ENCODE measurements at places on chromosomes 3 and 15.

GRCh38 chr3:118412503-118412902, 622.1 kb downstream of the IGSF11 start:
- no peak for DNase-seq

- no peak for DNase-seq
Measured at GRCh38 chr3:46397111-46397510, 9.8 kb downstream of the CCR5AS start.

- DNase-seq: no peak
Measured at GRCh38 chr3:162170581-162170980, 674.0 kb downstream of the OTOL1 start.

GRCh38 chr3:74273555-74274402, 340.7 kb downstream of the CNTN3 start:
- DNase-seq: no peak

DNA sequence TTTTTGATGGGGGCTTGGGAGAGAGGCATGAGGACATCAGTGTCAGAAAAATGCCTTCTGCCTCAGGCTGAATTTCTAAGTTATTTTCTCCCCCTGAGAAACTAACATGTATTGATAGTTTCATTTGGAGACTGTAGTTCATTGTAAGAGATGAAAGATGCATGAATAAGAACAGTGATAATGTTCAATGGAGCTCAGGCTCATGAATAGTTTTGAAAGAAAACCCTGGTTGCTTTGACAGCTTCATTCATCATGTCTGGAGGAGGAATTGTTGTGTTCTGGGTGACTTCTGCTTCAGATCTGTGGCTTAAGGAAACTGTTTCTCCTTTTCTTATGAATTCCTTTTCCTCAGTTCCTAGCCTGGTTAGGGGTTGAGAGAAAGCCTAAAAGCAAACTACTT, 204.0 kb upstream of the LRRC3B start:
- DNase-seq: no peak

GRCh38 chr3:105365391-105366325, 1.1 kb upstream of the ALCAM start:
- peak; percentile 72 for DNase-seq

- no peak for DNase-seq
Measured at GRCh38 chr3:17009826-17010225, 125.1 kb downstream of the PLCL2 start.

- DNase-seq: no peak
Measured at GRCh38 chr15:66815318-66815717, 113.3 kb downstream of the SMAD6 start.

GRCh38 chr3:155356594-155357370, 63.3 kb upstream of the STRIT1 start:
- DNase-seq: no peak

DNA sequence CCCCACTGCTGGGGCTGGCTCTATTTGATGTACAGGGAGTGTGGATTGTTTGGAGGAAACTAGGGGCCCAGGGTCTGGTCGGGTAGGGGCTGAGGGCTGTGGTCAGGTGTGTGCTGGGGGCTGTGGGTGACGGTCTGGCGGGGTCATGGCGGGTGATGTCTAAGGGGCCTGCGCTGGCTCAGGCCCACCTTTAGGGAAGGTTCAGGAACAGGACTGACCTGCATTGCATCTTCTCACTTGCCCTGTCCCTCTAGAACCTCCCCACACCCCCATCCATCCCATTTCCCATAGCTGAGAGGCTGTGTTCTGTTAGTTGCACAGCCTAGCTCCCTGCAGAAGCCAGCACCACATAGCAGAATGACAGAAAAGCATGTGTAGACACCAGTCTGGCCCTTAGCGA, 39.1 kb downstream of the SCN5A start:
- DNase-seq: no peak

DNA sequence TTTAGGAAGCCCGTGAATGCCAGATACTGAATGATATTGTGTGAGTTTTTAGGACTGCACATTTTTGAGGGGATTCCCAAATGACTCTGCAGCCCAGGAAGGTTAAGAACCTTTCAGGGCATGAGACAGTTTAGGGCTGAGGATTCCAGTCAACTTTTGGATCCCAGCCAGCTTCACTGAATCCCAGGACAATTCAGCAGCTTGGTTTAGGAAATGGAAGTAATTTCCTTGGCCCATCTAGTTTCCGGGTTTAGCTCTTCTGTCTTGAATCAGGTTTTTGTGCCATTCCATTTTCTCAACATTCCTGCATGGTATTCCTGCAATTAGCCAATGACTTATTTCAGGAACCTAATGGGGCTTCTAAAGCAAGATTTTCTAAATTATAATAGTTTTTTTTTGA, 253.9 kb downstream of the LSAMP start:
- DNase-seq: no peak

DNA sequence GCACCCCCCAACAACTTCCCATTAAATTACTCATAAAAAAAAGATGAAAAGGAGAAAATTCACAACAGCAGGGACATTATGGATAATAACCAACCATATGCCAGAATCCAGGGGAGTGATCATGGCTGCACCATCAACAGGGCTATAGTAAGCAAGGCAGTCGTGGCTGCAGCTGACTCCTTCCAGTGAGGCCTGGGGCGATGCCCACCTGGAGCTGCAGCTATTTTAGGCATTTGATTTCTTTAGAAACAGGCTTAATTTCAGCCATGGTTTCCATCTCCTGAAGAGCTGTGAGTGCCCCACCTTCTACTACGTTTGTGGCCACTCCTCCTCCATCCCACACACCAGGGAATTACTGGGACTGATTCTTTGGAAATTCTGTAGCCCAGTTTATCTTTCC, 84.0 kb downstream of the MINAR1 start:
- DNase-seq: no peak

DNA sequence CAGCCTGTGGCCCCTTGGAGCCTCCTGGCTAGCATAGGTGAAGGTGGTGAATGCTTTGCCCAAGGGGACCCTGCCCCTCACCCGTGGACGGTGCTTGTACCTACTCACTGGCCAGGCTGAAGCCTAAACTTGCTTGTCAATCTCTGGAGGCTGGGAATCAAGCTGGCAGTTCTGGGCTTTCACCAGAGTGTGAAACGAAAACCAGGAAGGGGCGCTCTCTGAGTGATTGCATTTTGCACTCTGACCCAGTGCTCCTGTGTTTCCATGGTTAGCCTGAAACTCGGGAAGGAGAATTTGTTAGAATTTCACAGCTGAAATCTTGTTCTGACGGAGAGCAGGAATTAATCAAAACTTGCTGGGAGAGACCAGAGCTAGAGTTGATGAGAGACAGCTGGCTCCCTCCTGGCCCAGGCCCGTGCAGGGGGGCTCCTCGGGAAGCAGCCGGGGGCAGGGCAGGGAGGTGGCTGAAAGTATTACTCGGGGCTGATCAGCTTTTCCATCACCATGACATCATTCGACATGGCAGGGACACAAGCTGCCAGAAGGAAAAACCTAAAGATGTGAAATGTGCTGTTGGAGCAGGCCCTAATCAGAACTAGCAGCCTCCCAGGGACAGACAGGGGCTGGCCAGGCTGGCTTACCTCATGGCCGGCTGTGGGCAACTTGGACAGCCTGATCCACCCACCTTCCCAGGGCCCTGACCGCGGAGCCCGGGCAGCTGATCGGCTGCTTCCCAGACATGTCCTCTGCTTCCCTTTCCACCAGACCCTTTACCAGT, 323.6 kb upstream of the CTDSPL start:
- DNase-seq: no peak

DNA sequence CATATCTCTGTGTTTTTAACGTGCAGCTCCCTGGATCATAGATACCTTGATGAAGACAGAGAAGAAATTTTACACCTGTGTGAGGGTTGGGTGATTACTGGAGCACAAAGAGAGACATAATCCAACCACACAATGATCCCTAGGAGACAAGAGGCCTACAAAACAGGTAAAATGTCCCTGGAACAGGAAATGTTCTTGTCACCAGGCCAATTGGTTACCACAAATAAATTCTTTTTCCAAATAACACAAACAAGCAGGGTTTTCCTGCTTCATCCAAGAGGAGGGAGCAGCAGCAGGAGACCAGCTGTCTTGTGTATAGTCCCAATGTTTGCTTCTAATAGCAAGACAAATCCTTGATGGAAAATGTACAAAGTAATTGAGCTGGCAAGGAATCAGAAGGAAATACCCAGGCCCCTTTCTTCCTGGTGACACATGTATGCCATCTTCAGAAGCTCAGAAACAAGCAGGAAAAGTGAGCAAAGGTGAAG, 1.4 kb downstream of the MGLL start:
- peak; percentile 45 for DNase-seq

DNA sequence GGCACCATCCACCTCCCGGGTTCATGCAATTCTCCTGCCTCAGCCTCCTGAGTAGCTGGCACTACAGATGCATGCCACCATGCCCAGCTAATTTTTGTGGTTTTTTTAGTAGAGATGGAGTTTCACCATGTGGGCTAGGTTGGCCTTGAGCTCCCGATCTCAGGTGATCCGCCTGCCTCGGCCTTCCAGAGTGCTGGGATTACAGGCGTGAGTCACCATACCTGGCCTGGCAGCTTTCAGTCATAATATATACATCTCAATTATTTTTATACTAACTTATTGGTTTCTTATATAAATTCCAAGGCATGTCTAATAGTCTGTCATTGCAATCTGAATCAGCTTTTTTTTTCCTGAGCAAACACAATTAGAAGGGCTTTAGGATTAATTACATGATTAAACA, 74.0 kb upstream of the CCNL1 start:
- no peak for DNase-seq

DNA sequence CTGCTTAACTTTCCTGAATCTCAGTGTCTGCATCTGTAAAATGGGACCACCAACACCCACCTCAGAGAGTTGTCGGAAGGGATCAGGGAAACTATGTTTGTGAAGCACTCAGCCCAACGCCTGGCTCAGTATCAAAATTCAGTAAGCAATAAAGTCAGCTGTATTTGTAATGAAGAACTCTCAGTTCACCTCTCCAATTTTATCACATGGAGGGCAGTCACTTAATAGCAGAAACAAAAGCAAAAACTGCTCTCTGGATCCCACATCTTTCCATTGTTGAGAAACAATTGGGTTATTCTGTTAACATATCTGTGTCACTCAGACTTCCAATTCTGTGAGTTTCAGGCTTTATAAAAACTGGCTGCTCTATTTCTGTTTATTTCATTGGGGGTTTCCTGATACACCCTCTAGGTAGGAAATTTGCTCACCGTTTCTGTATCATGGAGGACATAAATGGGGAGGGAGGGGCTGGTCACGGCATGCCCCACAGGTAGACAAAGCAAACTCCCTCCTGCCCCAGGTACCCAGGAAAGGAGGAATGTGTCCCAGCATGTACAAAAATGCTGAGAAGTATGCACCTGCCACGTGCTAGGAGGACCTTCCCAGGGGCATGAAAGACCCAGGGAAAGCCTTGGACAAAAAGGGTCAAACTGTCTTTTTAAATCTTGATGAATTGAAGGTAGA, 81.4 kb upstream of the LMOD3 start:
- no peak for DNase-seq

GRCh38 chr3:65625305-65625704, 413.4 kb downstream of the MAGI1 start:
- no peak for DNase-seq

DNA sequence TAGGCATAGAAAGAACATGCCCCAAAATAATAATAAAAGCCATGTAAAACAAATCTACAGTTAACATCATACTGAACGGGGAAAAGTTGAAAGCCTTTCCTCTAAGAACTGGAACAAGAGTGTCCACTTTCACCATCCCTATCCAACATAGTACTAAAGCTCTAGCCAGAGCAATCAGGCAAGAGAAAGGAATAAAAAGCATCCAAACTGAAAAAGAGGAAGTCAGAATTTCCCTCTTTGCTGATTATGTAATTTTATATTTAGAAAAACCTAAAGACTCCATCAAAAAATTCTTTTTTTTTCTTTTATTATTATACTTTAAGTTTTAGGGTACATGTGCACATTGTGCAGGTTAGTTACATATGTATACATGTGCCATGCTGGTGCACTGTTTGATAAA, 661.6 kb upstream of the CBLB start:
- no peak for DNase-seq

- no peak for DNase-seq
Measured at GRCh38 chr3:28645149-28645548, 296.5 kb upstream of the AZI2 start.

GRCh38 chr3:186367631-186368030, 5.6 kb upstream of the DGKG start:
- no peak for DNase-seq

- DNase-seq: peak; percentile 25
Measured at GRCh38 chr3:39707314-39707909, 102.0 kb upstream of the MYRIP start.

DNA sequence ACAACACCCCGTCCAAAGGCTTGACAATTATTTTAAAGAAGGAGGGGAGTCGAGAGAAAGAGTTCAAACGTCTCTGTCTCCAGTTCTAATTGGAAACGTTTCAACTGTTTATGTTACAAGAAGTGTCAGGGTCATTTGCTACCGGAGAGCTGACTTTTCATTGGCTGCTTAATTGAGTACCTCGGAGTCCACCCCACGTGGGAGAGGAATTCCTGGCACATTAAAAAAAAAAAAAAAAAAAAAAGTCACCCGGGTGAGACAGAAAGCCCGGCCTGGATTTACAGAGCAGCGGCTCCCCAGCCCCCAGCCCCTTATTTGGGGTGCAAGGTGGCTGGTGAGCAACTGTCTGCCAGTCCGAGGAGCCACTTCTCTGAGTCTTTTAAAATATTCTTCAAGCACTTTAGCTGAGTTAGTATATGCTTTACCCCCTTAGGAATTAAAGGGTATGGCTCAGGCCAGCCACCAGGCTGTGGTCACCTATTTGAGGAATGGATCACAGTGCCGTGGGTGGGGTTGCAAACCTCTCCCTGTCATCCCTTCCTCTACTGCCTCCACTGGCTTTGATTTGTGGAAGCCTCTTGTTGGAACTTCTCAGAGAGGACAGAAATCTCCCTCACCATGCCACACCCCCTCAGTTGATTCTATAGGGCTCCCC, 3.9 kb upstream of the TLE3 start:
- DNase-seq: peak; percentile 86

DNA sequence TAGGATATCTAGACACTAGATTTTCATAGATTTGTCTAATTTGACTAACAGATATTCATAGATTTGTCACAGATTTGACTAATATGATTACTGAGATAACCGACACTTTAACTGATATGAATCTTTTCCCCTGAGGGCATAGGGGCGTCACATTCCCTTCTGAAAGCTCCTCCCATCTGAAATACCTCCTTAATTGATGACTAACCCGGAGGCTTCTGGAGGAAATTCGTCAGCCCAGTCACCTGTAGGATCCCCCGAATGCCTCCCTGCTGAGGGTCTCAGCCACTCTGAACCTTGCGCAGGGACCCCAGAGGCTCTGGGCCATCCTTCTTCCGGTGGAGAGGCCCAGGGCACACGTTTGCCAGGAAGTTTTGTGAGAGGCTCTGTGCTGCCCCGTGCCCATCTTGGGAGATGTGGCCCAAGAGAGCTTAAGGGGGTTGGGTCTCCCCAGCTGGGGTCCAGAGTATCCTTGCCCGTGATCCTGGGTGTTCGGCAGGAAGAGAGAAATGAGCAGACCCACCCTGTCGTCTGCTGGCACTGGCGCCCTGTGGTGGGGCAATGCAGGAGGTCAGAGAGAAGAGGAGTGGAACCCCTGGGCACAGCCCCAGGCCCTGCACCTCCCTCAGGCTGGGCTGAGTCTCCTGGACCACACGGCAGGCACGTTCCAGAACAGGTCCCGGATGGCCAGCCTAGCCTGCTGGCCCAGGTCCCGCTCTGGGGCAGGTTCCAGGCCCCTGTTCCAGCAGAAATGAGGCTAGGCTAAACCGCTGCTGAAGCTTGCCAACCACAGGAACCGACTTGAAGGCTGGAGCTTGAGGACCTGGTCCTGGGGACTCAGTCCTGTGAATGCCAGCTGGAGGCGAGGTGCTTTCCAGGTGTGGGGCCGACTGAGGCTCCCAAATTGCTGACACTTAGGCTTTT, 1.7 kb downstream of the PLA2G4D start:
- DNase-seq: no peak

GRCh38 chr3:115019900-115020299, 127.2 kb downstream of the ZBTB20 start:
- no peak for DNase-seq
